RWPE1 (cell line): ENCODE measurements at places on chromosomes 16 and 17.

GRCh38 chr17:42184713-42185620 is at the start of gene HCRT:
TSS of gene HCRT (minus strand) at chr17:42185452. CDS start at chr17:42185365, 87 bp downstream.
- no peak for DNase-seq

- DNase-seq = no peak
Observed at GRCh38 chr17:81489012-81489997, 23.3 kb downstream of the ACTG1 start.

DNA sequence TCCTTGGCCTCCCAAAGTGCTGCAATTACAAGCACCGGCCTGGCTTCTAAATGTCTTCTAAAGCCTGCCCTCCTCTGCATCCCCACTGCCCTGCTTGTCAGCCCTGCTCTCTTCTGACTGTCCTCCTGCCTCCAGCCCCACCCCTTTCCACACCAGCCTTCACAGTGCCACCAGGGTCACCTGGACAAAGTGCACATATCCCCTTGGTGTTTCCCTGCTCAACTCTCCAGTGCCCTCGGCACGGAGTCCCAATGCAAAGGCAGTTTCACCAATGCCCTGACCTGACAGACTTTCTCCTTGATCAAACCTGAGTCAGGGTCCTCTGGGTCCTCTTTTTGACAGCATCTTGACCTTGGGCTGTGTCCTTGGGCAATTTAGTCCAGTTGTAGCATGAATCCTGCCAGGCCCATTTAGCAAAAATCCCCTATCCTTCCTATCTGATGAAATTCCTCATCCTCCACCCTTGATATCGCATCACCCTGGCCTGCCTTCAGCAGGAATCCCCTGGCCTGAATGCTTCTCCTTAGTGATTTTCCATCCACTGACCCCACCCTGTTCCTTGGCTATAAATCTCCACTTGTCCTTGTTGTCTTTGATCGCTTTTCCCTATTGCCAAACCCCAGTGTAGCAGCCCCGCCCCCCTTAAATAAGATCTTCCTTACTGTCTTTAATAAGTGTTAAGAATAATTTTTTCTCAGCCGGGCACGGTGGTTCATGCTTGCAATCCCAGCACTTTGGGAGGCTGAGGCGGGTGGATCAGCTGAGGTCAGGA is 42.7 kb upstream of the ETV4 start:
- no peak for DNase-seq

DNA sequence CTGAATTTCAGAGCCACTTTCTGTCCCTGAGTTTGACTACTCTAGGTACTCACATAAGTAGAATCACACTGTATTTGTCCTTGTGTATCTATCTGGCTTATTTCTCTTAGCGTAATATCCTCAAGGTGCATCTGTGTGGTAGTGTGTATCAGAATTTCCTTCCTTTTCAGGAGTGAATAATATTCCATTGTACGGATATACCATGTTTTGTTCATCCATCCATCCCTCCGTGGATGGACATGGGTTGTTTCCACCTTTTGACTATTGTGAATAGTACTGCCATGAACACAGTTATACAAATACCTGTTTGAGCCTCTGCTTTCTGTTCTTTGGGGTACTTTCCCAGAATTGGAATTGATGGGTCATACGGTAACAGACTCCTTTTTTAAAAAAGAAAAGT is 111.7 kb downstream of the PITPNC1 start:
- DNase-seq = no peak
